Cortex of kidney (tissue), 1 donor: ENCODE measurements at places on chromosomes 16 and 17.

DNA sequence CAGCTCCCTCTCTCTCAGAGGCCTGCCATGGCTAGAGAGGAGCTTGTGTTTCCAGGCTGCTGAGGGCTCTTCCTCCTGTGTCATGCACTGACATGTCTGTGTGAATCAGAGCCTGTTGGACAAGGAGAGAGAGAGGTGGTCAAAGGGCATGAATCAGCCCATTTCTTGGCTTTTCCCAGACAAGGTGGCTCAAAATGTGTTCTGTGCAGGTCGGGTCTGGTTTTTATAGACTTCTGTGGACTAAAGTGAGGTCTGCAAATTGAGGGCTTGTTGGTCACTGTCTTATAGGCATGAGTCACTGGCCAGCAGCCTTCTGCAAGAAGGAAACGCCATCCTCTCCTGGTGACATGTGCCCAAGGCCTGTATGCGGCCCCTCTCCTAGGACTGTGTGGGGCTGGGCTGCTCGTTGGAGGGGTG lies 97.9 kb downstream of the FOXL1 start:
- DNase-seq: no peak

GRCh38 chr17:34275881-34276280 lies 5.9 kb downstream of the CCL7 start:
- DNase-seq: no peak

- DNase-seq: no peak
Observed at GRCh38 chr16:3216263-3216640, 18.7 kb downstream of the ZNF200 start.

DNA sequence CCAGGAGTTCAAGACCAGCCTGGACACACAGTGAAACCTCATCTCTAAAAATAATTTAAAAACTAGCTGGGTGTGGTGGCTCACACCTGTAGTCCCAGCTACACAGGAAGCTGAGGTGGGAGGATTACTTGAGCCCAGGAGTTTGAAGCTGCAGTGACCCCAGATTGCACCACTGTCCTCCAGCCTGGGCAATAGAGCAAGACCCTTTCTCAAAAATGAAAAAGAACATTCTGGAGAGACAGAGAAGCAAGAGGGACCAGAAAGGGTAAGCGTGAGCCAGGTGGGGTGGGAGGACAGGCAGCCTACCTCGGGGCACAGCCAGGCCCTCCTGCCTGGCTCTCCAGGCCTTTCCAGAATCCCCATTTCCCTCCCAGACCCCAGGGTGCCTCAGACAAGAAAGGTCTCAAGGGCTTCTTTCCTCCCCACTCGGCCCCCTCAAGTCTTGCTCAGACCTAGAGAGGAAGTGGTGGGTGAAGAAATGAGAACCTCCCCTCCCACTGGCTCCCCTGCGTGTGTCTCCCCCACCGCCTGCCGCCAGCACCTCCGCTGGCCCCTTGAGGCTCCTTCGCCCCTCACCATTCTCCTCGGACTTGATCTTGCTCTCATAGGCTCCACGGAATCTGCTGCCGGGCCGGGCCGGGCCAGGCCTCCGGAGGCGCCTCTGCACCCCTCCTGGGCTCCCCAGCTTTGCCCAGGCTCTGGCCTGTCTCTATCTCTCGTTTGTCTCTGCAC lies 503 bp downstream of the C16orf54 start:
- no peak for DNase-seq

DNA sequence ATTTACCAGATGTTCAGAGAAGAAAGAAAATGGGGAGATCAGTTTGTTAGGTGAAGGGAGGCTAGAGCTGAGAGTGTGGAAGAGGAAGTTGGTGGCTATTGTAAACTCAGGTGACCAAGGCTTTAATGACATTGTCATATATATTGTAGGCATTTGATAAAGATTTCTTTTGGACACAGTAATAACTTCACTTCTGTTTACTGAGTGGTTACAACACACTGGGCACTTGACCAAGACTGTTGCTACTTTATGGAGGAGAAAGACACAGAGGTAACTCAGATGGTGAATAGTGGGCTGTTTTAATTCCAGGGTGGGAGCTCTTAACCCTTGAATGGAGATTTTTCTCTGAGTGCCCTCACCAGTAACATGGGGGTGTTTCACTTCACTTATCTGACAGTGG lies 46.0 kb downstream of the TNRC6A start:
- DNase-seq: no peak

GRCh38 chr17:10177913-10178505 lies 20.4 kb downstream of the GAS7 start:
- no peak for DNase-seq

- DNase-seq: no peak
Observed at GRCh38 chr17:45791935-45792334, 7.8 kb downstream of the CRHR1 start.

DNA sequence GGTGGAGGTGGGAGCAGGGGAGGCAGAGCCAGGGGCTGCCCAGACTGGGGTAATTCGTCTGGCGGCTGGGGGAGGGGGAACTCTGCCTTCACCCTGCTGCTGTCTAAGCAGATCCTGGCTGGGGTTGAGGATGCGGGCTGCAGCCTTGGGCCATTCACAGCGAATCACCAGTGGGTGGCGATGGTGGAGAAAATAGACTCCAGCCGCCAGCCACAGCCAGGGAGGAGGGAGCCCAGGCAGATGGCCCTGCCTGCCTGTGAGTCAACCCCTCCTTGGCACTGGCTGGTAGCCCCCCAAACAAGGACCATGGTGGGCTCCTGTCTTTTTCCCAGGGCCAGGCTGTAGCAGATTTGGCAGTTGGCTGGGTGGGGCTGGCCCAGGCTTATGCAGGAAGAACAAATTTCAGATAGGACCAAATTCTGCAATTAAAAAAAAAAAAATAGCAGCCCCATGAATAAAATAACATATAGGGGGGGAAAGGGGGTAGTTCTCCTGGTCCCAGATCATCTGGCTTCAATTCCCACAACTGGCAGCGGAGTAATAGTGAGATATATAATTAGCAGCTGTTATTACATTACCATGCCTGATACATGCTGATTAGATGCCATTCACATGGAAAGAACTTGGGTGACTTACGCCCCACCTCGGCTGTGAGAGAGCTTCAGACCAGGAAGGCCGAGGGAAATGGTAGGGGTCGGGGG lies 41.5 kb upstream of the CDH5 start:
- DNase-seq: no peak

DNA sequence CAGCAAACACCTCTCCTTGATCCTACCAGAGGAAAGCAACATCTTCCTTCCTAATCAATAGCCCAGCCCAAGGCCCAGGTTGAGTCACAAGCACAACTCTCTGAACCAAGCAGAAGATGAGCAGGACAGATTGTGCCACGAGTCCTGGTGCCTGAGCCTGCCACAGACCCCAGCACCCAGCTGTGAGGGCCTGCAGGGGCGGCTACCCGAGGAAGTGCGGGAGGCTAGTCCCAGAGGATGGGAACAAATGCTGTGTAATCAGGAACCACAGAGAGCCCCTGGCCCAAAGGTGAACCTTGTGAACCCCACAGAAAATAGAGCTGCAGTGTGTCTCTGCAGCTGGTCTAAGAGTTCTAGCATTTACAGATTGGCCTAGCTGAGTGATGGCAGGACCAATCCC lies 126.8 kb upstream of the HSBP1 start:
- no peak for DNase-seq

- DNase-seq: no peak
Observed at GRCh38 chr16:81634380-81635062, 144.6 kb upstream of the PLCG2 start.

DNA sequence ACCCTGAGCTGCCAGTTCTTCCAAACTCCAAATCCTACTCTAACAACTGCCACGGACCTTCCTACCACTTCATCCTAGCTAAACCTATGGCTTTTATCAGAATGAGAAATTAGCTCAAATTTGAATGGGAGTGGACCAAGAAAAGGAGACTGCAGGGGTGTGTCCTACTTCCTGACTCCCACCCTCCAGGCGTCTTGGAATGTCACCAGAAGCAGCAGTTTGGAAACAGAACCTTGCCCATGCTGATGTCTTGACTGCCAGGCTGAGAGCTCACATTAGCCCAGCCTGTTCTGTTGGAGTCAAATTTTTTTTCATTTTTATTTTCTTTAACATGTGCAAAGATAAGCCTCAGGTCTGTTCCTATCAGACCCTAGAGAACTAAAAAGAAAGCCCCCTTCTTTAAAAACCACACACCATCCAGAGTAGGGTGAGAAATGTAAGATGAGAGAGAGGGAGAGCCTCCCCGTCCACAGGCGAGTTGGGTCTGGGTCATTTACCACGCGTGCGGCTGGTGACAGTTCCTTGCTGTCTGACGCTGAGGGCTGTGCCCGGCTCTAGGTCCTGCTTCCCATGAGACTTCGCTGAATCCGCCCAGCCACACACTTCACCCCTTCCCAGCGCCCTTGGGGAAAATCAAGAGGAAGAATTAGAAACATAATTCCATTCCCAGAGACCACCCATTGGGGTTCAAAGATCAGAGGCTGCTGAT lies 54.3 kb downstream of the WNT3 start:
- no peak for DNase-seq

DNA sequence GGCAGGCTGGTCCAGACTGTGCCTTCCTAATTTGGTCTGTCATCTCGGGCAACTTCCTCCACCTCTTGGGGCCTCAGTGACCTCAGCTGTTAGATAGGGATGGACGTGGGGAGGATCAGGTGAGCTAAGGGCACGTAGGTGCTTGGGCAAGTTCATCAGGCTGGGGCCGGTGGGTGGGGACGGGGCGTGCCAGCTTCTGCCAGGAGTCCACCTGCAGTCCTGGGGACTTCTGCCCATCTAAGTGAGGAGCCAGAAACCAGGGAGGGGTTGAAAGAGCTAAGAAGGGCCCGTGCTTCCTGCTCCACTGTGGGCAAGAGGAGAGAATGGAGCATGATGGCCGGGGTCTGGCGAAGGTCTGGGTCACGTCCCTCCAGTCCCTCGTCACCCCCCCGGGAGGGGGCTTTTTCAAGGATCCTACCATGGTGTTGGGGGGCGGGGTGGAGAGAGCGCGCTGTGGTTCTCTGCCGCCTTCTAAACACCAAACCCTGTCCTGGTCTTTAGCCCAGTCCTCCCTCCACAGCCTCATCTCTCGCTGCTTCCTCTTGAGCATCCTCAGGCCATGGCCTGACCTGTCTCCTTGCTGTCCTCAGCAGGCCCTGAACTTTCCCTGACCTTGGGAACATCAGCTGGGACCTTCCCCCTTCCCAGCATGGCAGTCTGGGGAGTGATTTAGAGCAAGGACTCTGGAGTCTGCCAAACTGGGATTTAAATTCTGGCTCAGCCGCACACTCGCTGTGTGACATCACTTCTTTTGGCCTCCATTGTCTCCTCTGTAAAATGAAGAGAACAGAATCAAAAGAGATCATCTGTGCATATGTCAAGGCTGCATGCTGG lies 21.6 kb downstream of the SPNS2 start:
- no peak for DNase-seq

- no peak for DNase-seq
Observed at GRCh38 chr17:83078378-83079351, 744 bp upstream of the METRNL start.
